ENCODE measurements at places on chromosomes 1 and 21. TPM values are rescaled to one million over a fixed set of nuclear protein-coding genes. Genes with fewer than 3 reads are reported as not detected.
A peak's percentile ranks its signal among the peaks of the same experiment; 100 is the strongest.

CLK2 gene
- total RNA-seq: 65.4 TPM

DNA sequence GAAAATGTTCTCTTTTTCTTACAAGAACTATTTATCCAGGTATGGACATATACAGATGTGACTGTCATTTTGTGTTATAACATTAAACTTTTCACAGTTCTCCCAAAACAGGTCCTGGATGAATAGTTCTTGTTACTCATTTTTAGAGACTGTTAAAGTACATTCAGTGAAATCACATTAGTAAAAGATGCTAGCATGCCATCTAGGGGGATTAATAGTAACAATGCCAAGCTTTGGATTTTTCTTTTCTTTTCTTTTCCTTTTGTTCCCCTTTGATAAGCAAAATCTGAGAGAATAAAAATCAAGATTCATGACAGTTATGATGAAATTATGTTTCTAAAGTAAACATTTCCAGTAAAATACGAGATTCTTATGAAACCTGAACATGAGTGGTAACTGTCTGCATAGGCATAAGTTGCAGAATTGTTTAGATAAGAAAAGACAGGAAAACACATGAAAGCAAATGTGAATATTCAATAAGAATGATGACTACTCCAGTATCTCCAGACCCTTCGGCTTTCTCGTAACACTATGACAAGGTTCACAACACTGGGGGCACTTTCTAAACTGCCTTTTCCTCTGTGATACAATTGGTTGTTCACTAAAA is 77.5 kb downstream of the TPR start:
- no peak for DNase-seq

ROR1 gene
- 0.07 TPM for total RNA-seq

LCE1E gene
- total RNA-seq: not detected

DNA sequence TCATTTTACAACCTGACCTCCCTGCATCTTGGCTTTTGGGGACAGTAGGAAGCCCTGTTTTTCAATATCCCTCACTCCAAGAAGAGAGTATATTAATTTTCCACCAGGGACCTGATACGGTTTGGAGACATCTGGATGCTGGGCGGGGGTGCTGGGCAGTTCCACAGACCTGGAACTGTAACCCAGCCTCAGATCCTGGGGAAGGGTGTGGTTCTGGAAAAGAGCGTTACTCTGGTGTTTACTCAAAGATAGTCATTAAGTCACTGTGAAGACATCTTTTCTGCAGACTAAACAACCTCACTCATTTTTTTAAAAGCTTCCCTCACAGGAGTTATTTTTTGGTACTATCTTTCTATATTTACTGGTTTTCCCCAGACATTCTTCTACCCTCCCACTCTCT is 189.8 kb downstream of the CLIC6 start:
- DNase-seq: no peak

DNA sequence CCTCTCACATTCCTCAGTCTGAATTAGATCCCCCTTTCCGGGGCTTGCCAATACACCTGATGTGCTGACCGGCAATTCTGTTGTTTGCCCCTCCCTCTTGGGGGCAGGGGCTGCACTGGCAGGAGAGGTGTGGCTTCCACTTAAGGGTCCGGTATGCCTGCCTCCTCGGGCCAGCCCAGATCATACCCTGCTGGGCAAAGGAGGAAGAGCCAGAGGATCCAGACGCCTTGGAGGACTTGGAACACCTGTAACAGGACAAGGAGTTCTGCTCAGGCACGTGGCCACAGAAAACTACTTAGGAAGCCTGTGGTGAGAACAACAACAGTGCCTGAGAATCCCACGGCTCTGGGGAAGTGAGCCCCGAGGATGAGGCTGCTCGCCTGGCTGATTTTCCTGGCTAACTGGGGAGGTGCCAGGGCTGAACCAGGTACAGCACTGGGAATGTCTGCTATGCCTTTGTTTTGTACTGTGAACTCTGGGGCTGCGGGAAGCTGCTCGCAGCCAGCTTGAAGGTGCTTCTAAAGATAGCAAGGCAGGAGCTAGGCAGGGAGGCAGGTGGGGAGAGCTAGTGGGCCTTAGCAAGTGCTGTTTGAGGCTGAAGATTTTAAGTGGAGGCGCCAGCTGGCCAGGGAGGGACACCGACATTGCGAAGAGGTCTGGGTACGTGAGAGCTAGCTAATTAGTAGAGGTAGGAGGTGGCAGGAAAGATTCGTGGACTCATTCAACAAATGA is at the start of gene SMPDL3B:
Gene SMPDL3B, plus strand, starts transcription at position 183 of the 732 bp plus-strand sequence. Its CDS starts 184 bp downstream, at position 367.
- DNase-seq: peak; percentile 60

DNA sequence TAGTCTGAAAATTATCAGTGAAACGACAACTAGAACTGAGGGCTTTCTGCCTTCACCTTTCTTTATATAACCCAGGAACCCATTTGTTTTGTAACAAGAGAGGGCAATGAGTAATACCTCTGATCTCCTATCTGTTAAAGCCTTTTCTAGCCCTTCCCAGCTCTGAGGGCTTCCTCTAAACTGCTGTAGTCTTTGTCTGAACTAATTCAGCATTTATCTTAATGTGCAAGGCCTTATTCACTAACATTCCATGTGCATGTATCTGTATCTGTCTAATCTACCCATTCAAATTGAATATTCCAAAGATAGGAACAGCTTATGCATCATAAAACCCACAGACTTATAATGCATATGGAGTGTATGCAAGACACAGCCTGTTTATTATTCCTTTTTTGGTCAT is 167.1 kb downstream of the LYPLAL1 start:
- no peak for DNase-seq

DNA sequence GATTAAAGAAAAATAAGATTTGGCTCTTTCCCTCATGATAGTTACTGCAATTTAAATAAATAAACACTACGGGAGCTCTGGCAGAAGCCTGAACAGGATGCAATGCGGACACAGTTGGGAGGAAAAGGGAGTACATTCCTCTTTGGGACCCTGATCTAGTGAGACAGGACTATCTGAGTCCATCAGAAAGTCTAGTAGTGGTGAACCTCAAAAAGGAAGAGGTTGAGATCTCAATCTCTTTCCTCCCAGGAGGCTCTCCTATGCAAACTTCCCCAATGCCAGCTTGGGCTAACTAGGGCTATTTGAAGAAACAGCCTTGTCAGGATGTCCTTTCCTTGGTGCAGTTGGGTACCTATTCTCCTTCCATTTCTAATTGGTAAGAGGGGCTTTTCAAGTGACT is 4.9 kb upstream of the ABCD3 start:
- DNase-seq: no peak

HAO2 gene
- not detected for total RNA-seq

GRCh38 chr21:28793043-28793442 is 199.6 kb downstream of the LTN1 start:
- no peak for DNase-seq

DNA sequence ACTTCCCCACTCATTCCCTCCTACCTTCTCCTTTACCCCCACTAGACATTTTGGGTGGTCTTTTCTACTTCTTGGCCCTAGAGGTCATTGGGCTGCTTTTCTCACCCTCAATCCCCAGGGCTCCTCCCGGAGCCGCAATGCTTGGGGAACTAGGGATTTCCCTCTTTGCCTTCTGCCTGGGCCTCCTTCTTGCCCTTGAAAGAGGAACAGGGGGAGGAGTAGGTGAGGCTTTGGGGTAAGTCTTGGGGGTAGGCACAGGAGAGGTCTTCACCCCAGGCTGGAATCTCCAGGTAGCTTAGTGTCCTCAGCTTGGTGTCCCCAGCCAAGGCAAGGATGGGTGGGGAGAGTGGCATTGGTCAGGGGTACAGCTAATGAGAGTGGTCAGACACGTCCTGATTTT is 56.2 kb upstream of the EPS8L3 start:
- no peak for DNase-seq

DNA sequence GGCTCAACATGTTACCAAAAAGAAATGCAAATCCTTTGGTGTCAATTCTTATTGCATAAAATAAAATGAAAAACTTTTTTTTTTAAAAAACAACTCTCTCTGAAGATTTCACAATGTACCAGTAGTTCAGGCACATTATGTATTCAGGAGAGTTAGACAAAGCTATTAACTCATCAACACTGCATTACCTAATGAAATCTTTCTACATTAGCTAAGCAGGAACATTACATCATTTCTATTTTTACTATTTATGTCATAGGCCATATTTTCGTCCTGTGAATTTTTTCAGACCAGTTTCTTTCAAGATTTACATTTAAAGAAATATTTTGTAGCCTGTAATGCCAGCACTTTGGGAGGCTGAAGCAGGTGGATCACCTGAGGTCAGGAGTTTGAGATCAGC is 366.2 kb downstream of the USH2A start:
- no peak for DNase-seq

DNA sequence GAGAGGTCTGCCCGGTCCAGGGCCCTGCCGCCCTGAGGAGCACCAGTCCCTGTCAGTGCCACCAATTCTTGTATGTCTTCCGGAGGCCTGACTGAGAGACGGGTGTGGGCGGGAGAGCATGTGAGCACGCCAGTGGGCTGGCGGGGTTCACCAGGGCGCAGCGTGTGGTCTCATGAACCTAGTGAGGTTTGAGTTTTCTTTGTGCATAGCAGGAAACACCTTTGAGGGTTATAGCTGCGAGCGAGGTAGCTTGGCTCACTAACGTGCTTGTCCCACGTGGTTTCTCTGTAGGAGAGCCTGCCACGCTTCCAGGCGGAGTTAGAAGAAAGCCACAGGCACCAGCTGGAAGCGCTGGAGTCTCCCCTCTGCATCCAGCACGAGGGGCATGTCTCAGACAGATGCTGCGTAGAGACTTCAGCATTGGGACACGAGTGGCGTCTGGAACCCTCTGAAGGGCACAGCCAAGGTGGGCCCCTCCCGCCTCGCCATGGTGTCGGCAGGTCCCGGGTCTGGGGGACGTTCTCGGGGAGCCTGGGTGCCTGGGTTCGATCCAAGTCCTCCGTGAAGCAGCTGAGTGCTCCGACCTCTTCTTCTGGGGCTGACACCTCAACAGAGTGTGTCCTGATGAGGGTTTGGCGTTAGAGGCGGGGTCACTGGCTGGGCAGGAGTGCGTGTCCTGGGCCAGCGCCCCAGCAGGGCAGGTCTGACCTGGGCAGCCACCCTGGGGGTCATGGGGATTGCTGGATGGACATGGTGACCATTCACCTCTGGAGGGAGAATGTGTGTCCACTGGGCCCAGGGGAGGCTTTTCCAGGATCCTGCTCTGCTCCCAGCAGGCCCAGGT is 31.4 kb downstream of the PCNT start:
- no peak for DNase-seq

All from K562 (cell line).